Stimulated activated CD4-positive, alpha-beta T cell treated with anti-CD3 and anti-CD28 coated beads, TNF-alpha, amount 100 ng/mL, for 48 hours (primary cell): ENCODE measurements at places on chromosomes 16 and 17.

- no peak for DNase-seq
These were observed 104.9 kb downstream of the RMI2 start for GRCh38 chr16:11450136-11450535.

- DNase-seq: peak; percentile 79
These were observed 338 bp upstream of the RPL19 start for GRCh38 chr17:39199820-39200069.

DNA sequence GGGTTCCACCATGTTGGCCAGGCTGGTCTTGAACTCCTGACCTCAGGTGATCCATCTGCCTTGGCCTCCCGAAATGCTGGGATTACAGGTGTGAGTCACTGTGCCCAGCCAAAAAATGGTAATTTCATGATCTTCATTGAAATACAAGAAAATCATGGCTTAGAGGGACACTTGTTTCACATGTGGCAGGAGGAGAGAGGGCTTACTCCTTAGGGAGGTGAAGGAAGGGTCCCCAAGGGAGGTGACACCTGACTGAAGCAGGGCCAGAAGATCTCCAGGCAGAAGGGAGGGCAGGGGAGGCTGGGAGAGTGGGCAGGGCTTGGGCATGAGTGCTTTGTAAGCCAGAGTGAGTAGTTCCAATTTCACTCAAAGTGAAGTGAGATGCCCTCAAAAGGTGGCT lies 20.0 kb upstream of the ITGAX start:
- DNase-seq: no peak

GRCh38 chr16:87765473-87765775 lies 362 bp downstream of the KLHDC4 start:
- no peak for DNase-seq

DNA sequence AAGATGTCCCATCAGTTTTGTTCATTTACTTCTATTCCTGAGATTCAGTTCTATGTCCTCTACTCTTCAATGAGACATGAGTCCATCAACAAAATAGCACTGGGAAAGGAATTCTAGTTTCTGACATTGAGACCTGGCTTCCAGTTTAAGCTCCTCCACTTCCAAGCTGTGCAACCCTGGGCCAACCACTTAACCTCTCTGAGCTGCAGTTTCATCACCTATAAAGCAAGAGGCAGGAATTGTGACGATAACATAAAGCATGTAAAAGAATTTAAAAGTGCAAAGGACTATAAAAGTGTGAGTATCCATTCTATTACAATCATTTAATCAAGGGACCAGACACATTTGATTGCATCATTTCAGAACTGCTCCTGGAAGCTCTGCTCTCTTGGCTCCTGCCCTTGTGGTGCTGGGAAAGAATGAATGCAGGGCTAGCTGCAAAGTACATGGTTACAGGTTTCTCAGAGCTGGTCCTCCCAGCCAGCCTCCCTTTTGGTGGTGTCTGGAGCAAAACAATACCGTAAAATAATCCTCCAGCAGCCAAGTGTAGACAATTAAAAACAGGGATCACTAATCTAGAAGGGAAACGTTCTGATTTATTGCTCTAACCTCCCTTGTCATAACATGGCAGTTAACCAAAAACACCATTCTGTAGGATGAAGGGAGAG lies 113.9 kb downstream of the VPS53 start:
- DNase-seq: no peak

- DNase-seq: no peak
These were observed 220.2 kb upstream of the TBX2 start for GRCh38 chr17:61179380-61179806.

GRCh38 chr17:70552230-70552981 lies 383.1 kb downstream of the KCNJ2 start:
- DNase-seq: no peak

GRCh38 chr16:72590151-72590937 lies 418.4 kb upstream of the PMFBP1 start:
- no peak for DNase-seq

- no peak for DNase-seq
These were observed 73.7 kb downstream of the ITFG1 start for GRCh38 chr16:47387026-47387734.

- no peak for DNase-seq
These were observed 25.6 kb downstream of the TEX14 start for GRCh38 chr17:58665946-58666857.

- DNase-seq: no peak
These were observed 14.4 kb downstream of the GJD3 start for GRCh38 chr17:40349895-40350688.

DNA sequence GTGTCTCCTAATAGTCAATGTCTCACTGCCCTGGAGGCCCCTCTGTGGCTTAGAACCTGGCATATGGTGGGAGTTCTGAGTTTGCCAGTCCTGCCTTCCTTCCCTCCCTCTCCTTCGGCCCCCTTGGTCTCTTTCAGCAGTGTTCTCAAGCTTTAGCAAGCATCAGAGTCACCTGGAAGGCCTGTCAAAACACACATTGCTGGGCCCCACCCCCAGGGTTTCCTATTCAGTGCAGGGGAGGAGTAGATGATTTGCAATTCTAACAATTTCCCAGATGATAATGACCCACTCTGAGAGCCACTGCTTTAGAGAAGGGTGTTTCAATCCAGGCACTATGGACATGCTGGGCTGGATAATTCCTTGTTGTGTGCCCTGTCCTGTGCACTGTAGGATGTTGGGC lies 26.4 kb upstream of the TMEM220 start:
- DNase-seq: no peak

GRCh38 chr17:2180768-2181167 lies 122.8 kb downstream of the SMG6 start:
- DNase-seq: no peak

- DNase-seq: no peak
These were observed 196.6 kb downstream of the RBFOX3 start for GRCh38 chr17:79414063-79414792.

DNA sequence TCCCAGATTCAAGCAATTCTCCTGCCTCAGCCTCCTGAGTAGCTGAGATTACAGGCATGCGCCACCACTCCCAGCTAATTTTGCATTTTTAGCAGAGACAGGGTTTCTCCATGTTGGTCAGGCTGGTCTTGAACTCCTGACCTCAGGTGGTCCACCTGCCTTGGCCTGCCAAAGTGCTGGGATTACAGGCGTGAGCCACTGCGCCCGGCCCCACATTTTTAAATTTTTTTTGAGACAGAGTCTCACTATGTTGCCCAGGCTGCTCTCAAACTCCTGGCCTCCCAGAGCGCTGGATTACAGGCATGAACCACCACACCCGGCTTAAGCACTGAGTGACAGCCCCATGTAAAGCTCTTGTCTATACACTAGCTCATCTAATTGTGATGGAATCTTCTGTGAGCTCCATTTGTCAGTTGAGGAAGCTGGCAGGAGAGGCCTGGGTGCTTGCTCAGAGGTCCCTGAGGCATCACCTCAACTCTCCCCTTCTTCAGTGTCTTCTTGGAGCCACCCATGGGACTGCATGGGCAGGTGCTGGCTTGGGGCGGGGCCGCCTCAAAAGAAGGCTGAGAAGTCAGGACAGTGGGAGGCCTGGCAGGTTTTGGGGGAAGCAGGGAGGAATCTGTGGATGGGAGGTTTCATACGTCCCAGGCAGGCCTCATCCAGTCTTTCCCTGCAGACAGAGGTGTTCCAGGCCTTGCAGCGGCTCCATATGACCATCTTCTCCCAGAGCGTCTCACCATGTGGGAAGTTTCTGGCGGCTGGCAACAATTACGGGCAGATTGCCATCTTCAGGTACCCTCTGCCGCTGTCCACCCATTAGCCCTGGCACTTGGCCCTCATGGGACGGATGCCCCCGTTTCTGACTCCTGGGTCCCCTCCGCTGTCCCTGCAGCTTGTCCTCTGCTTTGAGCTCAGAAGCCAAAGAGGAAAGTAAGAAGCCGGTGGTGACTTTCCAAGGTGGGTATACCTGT lies 1.5 kb downstream of the THOC6 start:
- no peak for DNase-seq

DNA sequence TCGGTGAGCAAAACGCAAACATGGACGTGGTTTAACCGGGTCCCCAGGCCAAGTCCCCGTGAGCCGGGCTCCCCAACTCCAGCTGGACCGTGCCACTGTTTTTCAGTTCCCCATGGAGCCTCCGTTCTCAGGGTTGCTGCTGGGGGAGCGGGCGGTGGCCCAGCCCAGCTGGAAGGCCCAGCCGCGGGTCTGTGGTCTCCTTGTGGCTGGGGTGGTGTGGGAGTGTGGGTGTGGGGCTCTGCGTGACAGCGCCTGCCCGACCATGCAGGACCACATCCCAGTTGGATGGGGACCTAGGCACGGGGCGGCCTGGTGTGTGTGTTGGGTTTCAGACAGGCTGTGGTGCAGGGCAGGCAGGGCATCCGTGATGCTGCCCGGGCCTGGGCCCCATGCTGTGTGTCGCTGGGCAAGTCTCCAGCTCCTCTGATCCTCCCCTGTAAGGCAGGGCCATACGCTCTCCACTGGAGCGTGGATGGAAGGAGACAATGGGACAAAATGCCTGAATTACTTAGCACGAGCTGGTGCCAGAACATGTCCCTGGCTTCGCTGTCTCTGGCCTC lies 40.3 kb downstream of the COX4I1 start:
- DNase-seq: no peak

DNA sequence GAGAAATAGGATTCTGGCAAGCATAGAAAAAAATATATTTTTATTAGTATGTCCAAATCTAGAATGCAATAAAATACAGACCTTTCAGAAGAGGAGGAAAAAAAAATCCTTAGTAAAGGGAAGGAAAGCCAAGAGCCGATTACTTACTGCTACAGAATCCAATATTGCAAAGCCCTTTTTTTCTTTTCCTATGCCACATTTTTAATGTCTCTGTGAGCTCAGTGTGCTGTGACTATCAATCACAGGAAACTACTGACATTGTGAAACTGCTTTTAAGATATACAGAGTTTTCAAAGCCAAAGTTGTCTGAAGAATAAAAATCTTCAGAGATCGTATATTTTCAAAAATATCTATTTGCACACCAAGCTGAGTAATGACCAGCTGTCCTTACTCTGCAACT lies 120.4 kb downstream of the CHD9NB start:
- DNase-seq: no peak

DNA sequence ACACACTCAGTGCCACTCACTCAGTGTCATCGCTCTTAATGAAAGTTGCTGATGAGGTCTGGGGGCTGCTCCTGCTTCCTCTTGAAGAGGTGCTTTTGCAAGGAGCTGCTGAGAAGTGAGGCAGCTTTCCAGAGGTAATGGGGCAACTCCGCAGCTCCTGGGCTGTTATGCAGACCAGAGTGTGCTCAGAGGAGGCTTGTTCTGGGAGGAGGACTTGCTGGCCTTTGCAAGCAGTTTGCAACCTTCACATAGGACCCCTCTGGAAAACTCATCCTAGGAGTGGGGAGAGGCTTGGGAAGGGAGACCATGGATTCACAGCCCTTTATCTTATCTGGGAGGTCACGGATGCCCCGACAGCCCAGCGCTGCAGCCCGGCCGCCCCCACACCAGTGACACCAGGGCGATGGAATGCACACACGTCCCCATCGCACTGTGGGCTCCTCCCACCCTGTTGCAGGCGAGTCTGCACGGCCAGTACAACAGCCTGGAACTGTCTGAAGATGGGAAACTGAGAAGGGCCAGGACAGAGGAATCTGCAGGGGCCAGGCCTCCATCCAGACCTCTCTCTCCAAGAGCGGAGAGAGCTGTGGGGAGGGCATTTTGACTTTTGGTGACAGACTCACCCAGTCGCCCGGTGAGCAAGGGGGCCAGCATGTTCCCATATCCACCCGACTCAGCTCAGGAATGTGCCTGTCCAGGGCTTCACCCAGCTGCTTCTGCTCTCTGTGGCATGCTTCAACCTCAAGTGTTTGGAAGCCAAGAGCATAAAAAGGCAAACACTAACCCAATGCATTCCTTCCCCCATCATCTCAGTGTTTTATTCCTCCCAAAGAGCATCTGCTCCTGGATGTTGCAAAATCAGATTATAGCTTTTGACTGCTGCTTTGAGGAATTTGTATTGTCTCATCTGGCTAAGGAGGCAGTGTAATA lies 78.6 kb upstream of the ZNF469 start:
- no peak for DNase-seq

DNA sequence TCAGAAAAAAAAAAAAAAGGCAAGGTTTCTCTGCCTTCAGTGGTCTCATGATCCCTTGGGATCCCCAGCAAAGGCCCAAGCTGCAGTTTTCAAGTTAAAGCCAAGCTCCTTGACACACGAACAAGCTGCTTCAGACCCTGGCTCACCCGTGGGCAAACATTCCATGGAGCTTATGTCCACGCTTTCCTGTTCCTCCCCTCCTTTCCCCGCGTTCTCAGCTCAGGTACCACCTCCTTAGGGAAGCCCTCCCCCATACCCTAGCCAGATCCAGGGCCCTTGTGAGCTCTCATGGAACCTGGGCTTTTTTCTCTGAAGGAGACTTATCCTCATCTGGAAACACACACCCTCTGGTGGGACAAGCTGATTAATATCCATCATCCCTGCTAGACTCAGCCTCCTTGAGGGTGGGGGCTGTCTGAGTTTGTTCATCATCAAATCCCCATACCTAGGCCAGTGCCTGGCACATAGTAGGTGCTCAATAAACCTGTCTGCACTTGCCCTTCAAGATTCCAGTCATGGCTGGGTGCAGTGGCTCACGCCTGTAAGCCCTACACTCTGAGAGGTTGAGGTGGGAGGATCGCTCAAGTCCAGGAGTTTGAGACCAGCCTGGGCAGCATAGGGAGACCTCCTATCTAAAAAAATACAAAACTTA lies 54.7 kb downstream of the COTL1 start:
- DNase-seq: no peak

DNA sequence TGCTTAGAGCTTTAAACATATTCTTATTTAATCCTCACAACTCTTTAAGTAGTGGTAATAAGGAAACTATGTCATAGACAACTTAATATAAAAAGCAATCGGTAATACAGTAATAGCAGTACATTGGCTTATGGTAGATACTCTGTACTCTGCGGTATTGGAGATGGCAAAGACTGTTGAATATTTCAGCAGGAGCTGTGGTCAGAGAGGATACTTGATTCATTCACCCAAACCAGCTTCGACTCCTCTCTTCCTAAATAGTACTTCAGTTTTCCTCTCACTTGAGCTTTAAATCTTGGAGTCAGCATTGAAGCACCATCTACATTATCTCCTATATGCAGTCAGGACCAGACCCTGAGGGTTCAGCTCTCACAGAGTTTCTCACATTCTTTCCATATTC lies 169.3 kb downstream of the CYB561 start:
- DNase-seq: no peak

- DNase-seq: no peak
These were observed 151.8 kb downstream of the PITPNC1 start for GRCh38 chr17:67528751-67529436.

DNA sequence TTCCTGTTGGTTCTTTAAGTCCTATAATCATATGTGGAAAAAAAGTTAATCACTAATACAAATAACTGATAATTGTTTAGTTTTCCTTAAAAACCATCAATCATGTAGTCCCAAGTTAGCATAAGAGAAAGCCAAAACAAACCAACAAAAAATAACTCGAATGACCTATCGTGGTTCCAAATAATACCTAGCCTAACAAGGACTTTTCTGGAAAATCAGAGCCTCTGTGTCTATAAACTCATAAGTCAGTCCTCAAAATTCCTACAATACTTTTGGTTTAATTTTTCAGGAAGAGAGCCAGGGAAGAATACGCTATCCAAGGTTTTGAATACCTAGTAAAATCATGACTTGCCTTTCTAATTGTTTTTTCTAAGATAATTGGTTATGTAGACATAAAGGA lies 975.3 kb upstream of the SOX9 start:
- no peak for DNase-seq

- DNase-seq: no peak
These were observed 39.2 kb upstream of the PRSS54 start for GRCh38 chr16:58333985-58334384.

- no peak for DNase-seq
These were observed 16.7 kb downstream of the TPSG1 start for GRCh38 chr16:1208239-1208830.
